ENCODE measurements at places on chromosomes 16 and 17. TPM values are rescaled to one million over a fixed set of nuclear protein-coding genes. Genes with fewer than 3 reads are reported as not detected.

- DNase-seq, result no peak
These were observed 77.2 kb downstream of the BRIP1 start for GRCh38 chr17:61786088-61786487.

DNA sequence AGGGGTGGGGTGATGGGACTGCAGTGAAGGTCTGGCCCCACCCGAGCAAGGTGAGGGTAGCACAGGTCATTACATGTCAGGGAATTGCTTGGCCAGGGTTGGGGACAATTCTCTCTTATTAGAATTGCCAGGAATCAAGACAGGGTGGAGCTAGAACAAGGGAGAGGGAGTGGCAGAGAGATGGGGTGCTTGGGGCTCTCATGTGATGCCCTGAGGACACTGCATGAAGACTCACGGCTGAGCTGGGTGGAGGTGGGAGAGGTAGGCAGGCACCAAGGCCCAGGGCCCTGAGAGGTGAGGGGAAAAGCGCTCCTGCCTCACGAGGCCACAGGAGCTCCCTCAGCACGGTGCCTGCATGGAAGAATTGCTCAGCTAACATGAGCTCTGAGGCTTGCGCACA, 3.6 kb downstream of the DPEP1 start:
- no peak for DNase-seq

GRCh38 chr17:44602390-44602789, 45.1 kb downstream of the FZD2 start:
- DNase-seq, result no peak

DNA sequence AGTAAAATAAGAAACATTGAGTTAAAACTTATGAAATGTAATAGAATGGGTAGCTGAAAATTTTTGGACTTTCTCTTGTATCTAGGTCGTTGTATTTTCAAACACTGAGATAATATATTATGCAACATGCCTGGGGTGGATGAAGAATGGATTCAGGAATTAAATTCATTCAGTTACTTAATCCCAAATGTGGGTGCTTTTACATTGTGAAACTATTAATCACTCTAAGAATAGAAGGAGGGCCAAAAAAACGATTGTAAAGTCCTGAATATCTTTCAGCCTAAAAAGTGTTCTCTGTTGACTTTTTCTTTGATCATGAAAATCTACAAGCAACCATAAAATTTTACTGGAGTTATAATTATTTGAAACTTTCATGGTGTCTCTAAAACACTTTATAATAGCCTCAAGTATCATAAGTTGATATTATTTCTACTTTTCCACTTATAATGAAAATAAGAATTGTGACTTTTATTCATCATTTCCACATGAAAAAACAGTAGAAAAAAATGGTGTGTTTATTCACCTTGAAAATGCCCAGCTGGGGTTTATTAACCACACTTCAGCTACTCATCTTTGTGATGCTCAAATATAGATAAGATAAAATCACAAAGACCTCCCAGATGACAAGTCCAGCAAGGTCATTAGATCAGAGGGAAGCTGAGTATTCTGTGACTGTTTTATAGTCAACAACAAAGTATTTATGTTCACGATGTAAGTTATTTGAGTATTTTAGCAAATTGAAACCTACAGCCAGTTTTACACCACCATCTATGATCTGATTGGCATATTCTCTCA, 619.9 kb upstream of the SOX9 start:
- DNase-seq, result no peak

KCTD5 gene
- total RNA-seq, result 7.3 TPM

- no peak for DNase-seq
These were observed 744.4 kb upstream of the EEF2KMT start for GRCh38 chr16:5841974-5842373.

Data from right lobe of liver (tissue), 6 donors.